Activated T-helper 1 cell treated with anti-CD3 and anti-CD28 coated beads, Interleukin-12 subunit alpha, Interleukin-12 subunit beta, Interleukin-2, Interleukin-4 antibody, amounts not matched to agents 30 ng/mL and 10 ng/mL and 1 ng/mL, durations not matched to agents 14 hours and 24 hours and 36 hours (primary cell): ENCODE measurements at places on chromosomes 2 and 18.

GRCh38 chr2:189268763-189269162 is 89.2 kb upstream of the COL5A2 start:
- DNase-seq, result no peak

DNA sequence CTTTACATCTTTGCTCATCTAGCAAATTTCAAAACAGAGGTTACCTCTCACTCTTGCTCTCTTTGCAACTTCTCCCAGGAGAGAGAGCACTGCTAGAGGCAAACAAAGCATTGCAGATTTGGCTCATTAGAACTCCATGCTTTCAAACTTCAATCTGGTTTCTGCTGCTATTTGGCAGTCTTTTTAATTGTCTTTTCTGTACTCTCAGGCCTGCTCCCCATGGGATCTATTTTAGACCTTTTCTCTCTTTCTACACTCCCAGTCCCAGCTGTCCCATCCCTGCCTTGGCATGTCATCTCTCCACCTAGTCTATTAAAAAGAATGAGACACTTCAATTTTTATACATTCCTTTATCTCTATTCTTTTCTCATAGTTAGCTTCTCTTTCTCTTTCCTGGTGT is 15.2 kb downstream of the KCNJ3 start:
- no peak for DNase-seq

DNA sequence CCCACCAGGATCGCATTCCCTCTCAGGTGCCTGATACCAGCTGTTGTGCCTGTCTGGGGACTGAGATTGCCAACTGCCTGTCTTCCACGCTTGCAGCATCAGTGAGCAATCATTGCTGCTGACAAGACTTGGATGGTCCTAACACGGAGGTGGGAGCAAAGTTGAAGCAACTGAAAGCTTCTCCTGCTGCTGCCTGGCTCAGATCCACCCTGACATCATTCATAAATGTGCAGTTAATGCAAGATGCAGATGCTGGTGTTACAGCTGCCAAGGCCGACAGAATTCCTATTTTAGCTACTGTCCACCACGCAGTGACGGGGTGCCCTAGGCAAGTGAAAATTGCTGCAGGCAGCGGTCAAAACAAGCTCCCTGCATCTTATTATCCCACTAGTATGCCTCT is 131.4 kb downstream of the VWC2L start:
- DNase-seq, result no peak

DNA sequence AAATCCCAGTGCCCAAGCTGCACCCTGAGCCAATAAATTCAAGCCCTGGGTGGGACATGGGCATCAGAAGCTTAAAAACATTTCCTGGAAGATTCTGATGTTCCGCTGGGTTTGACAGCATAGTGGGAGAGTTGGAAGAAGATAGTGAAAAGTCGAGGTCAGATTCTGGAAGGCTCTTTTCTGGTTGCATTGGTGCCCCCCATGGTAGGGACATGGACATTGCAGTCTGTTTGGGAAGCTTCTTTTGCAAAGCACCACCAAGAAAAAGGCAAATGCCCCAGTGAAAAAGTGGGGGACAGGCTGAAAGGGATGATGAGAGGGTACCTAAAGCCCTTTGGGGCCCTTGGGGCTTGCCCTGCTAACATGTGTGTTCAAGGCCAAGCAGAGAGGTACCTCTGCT is 21.0 kb downstream of the MERTK start:
- DNase-seq, result no peak

GRCh38 chr2:40087434-40087833 is 308.4 kb upstream of the THUMPD2 start:
- no peak for DNase-seq

DNA sequence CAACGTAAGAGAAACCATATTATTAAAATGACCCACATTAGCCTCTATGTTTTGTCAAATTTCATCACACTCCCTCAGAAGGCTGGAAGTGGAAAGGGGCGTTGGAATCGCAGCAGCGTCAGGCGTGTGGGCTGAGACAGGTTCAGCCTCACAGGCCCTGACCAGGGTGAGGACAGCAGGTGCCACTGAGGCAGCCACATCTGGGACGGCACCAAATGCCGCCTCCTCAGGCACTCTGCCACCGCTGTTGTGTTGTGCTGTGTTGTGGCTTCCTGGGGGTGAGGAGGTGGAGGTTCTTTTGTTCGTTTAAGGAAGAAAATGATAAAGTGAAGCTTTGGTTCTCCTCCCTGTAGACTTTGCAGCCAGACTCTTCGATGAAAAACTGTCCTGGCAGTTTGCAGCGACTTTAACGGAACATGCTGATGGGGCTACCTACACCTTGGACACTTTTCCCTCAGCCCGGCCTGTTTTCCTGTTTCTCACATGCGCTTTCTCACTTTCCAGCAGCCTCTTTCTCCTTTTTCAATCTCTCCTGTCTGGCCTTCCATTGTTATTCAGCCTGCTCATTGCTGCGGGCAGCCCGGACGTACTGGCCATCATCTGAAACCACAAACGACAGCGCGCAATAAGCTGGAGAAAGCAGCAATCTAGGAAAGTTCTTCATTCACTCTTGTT is 44.9 kb upstream of the SALL3 start:
- DNase-seq, result no peak

DNA sequence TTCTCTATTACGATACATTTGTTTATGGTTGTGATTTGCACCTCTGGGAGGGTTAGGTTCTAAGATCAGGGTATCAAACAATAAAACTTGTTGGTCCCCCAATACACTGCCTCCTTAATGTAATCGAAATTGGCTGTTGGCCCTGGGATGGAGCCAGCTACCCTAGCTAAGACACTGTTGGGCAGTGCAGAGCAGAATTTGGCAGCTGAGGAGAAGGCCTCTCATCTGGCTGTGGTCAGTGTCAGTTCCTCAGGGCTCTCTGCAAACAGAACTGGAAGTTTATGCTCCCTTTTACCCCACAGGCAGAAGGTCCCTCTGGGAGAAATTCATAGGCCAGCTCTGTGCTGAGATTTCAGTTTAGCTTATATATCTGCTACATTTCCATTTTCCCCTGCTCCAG is 8.6 kb upstream of the HAAO start:
- no peak for DNase-seq

GRCh38 chr2:200296118-200296517 is 10.4 kb upstream of the SPATS2L start:
- DNase-seq, result no peak

- no peak for DNase-seq
Measured at GRCh38 chr18:6879508-6880195, 150.1 kb downstream of the ARHGAP28 start.

DNA sequence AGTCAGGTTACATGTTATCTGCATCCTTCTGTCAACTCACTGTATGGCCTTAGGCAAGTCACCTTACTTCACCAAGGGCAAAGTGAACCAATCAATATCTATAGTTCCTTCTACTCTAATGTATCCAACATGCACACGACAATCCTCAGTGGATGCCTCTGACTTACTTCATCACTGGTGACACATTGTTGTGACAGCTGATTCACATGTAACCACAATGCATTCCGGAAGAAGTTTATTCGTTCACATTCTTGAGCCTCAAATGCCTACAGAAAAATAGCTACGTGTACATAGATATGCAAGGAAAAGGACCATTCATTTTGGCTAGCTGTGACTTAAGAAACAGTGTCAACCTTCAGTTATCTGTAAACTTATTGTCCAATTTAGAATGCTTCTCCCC is 26.3 kb upstream of the EPG5 start:
- no peak for DNase-seq

DNA sequence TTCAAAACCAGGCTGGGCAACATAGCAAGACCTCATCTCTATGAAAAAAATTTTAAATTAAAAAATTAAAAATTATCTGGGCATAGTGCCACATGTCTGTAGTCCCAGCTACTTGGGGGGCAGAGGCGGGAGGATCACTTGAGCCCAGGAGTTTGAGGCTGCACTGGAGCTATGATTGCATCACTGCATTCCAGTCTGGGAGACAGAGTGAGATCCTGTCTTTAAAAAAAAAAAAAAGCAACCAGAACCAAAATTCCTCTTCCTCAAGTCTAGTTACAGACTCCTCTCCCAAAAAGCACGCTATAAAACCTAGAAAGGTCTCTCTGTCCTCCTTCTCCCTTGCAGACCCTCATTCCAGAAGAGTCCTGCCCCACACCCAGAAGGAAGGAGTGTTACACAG is 23.9 kb downstream of the TNFAIP6 start:
- no peak for DNase-seq

GRCh38 chr2:150889141-150889540 is 372.5 kb downstream of the RBM43 start:
- no peak for DNase-seq

DNA sequence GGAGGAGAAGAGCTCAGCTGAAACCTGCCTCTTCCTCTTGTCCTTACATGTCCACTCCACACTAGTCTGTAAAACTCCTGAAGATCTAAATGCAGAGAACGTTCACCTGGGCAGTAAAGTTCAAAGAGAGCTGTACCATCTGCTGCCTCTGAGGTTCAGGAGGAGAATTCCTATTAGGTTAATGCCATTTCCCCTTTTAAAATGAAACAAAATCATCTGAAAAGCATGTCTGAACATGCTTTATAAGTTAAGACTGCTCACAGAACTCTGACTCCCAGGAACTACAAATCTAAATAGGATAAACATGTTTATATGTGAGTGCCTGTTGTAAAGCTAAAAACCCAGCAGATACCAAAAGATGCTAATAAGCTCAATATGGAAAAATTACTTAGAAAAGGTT is 164.4 kb downstream of the AFF3 start:
- DNase-seq, result no peak

DNA sequence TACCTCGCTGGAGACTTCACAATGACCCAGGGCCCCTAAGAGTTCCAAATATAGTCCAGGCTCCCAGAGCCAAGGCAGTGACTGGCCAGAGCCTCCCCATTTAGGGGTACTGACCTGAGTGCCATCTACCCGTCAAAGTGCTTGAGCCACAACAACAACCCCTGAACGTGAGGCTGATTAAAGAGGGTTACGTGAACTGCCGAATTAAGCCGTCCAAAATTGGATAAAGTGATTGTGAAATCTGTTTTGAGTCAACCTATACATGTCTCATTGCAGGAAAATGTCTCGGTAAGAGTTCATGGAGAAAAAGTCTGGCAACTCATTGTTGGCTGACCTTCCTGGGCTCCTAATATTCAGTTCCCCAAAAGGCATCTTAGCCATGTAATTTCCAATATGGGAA is 116.3 kb downstream of the TTC32 start:
- DNase-seq, result no peak

DNA sequence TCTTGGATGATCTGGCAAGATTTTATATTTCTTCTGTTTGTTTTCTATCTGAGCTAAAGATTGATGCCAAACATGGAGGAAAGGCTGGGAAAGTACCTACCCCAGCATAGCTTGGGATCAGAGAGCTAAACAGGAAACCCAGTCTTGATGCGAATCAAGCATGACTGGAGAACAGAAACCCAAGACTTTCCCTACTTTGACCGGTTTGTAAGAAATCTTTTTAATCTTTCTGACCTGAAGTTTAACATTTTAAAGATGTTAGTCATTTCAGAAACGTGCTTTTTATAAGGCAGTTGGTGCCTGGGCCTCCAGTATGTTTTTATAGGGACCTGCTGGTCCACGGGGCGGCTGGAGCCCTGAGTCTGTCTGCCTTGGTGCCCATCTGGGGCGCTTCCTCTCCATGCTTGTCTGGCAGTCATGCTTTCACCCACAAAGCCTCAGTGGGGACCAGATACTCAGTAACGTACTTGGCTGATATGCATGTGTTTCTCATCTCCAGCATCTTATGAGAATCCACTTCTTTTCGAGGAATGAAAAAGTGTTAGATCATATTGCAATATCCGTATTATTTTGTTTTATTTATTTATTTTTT is 266.5 kb downstream of the PTGR3 start:
- DNase-seq, result no peak

GRCh38 chr2:73862987-73863386 is 29.8 kb upstream of the ACTG2 start:
- DNase-seq, result no peak

DNA sequence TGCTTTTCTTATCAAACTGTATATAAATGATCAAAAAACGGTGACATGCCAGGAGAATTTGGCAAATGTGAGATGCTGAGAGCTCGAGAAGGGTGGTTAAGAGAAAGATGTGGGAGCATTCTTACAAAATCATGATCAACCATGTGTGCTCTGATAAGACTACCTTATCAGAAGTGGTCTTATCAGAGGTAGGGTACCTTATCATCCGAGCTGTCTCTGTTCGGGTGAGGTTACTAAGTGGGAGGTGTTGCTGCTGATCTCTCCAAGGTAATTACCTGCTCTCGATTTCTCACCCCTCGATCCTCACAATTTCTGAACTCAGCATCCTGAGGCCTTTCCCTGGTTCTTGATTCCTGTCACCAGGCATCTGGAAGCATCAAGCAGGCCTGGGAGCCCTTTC is 813.0 kb upstream of the ID2 start:
- no peak for DNase-seq

- DNase-seq, result no peak
Measured at GRCh38 chr2:49359721-49360406, 205.5 kb upstream of the FSHR start.
